ENCODE measurements at places on chromosomes 4 and X.

- H3K27me3 ChIP-seq, result no peaks in the 10 kb centered on the region
- no peaks in the 10 kb centered on the region for H3K4me1 ChIP-seq
- no peak overlapping the region for H3K4me3 ChIP-seq
- no peak for DNase-seq
- no peak overlapping the region for H3K27ac ChIP-seq
Observed at GRCh38 chrX:20300822-20301221, 34.1 kb upstream of the RPS6KA3 start.

DNA sequence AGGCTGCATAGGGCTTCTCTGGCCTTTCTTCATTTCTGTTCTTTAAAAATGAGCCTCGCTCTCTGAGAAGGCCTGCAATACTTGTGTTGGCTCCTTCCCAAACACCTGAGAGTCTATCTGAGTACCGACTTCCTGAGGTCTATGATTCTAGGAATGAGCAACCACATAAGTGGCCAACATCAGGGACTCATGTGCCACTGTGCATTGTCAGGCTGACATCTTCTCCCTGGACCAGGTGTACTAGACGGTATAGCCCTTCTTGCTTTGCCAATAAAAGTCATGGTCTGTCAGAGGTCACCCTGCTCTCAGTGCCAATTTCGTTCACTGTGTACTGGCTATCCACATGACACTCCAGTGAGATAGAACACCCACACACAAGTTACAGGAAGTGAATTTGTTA, 67.4 kb upstream of the EPHA5 start:
- no peak for DNase-seq
- no peak overlapping the region for H3K27ac ChIP-seq
- H3K4me1 ChIP-seq, result no peaks in the 10 kb centered on the region
- no peaks in the 10 kb centered on the region for H3K27me3 ChIP-seq

- H3K4me1 ChIP-seq, result no peaks in the 10 kb centered on the region
- no peak for DNase-seq
- no peak overlapping the region for H3K4me3 ChIP-seq
- no peaks in the 10 kb centered on the region for H3K36me3 ChIP-seq
- H3K27ac ChIP-seq, result no peak overlapping the region
- H3K27me3 ChIP-seq, result no peaks in the 10 kb centered on the region
Observed at GRCh38 chr4:139282065-139282720, 2.2 kb upstream of the MGARP start.

DNA sequence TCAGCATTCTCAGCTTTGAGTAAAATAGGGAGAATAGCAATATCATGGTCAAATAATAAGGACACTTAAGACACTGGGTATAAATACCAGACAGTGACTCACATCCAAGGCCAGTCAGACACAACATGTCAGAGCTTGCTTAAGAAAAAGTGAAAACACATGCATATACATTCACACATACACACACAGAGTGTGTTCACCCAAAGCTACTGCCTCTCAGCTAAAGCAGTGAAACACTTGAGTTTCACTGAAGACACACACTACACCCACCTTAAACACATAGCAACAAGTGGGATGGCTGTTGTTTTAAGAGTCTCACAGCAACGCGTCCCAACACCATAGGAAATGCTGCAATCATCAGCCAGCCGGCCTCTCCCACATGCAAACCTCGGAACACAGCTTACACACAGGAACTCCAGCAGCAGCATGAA, 14.4 kb downstream of the SHROOM4 start:
- H3K4me3 ChIP-seq, result no peak overlapping the region
- H3K27me3 ChIP-seq, result no peaks in the 10 kb centered on the region
- DNase-seq, result no peak

- H3K4me1 ChIP-seq, result no peaks in the 10 kb centered on the region
- H3K36me3 ChIP-seq, result no peaks in the 10 kb centered on the region
- no peaks in the 10 kb centered on the region for H3K27me3 ChIP-seq
- no peak overlapping the region for H3K4me3 ChIP-seq
- H3K27ac ChIP-seq, result no peak overlapping the region
- no peak for DNase-seq
Observed at GRCh38 chrX:67725471-67725870, 181.7 kb downstream of the AR start.

DNA sequence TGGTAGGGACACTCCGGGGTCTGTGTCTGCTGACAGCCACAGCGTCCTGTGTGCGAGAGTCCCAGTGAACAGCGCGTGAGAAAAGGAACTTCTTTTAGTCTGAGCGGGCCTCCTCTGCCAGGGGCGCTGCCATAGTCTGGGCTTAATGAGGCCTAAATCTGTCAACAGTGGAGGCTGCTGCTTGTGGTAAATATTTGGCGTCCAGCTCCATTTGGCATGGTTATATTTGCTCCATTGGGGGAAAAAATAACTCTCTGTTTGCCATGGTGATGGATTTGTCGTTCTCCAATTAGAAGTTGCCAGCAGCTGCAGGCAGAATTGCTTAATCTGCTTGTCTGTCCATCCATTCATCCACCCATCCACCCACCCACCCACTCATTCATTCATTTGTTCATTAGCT, 71.4 kb upstream of the PSAPL1 start:
- no peak for DNase-seq
- H3K36me3 ChIP-seq, result no peaks in the 10 kb centered on the region
- no peaks in the 10 kb centered on the region for H3K27me3 ChIP-seq
- H3K27ac ChIP-seq, result no peak overlapping the region
- peaks cover 13% of the 10 kb centered on the region for H3K4me1 ChIP-seq

DNA sequence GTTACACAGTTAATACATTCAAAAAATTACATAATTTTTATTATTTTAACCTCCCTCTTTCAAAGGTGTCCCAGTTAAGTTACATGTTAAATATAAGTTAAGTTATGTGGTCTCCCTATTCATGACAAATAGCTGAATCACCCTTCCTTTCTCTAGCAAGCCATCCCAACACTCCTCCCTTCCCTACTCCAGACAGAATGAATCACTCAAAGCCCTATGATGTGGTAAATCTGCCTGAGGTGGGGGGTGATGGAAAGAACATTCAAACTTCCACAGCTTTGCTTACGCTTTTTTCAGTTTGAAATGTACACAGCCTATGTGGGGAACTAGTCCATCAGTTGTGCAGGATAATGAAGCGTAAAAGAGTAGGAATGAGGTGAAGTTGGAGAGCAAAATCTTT, 90.2 kb downstream of the CXCL13 start:
- DNase-seq, result no peak
- H3K4me3 ChIP-seq, result no peak overlapping the region
- H3K36me3 ChIP-seq, result no peaks in the 10 kb centered on the region
- no peaks in the 10 kb centered on the region for H3K27me3 ChIP-seq

DNA sequence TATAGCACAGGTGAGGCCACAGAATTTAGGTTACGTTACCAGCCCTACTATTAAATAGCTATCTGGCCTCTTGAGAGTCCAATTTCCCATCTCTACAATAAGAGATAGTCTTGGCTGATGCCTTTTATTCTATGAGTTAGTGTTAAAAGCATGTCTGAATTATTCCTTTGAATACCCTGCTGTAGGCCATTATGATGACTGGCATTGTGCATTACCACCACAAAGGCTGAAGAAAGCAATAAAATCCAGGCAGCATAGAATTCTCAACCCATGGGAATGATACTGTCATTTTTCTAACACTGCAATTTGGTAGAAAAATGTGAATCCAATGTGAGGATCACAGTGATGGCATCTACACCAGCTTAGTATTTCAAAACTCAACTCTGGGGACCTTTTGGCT, 51.4 kb downstream of the OTC start:
- H3K36me3 ChIP-seq, result no peaks in the 10 kb centered on the region
- no peaks in the 10 kb centered on the region for H3K4me1 ChIP-seq
- H3K27ac ChIP-seq, result no peak overlapping the region
- H3K27me3 ChIP-seq, result no peaks in the 10 kb centered on the region
- no peak overlapping the region for H3K4me3 ChIP-seq
- DNase-seq, result no peak

GRCh38 chr4:188246488-188246887, 107.2 kb downstream of the TRIML1 start:
- no peaks in the 10 kb centered on the region for H3K36me3 ChIP-seq
- no peak for DNase-seq
- no peak overlapping the region for H3K4me3 ChIP-seq
- H3K27ac ChIP-seq, result no peak overlapping the region
- H3K27me3 ChIP-seq, result no peaks in the 10 kb centered on the region
- no peaks in the 10 kb centered on the region for H3K4me1 ChIP-seq

DNA sequence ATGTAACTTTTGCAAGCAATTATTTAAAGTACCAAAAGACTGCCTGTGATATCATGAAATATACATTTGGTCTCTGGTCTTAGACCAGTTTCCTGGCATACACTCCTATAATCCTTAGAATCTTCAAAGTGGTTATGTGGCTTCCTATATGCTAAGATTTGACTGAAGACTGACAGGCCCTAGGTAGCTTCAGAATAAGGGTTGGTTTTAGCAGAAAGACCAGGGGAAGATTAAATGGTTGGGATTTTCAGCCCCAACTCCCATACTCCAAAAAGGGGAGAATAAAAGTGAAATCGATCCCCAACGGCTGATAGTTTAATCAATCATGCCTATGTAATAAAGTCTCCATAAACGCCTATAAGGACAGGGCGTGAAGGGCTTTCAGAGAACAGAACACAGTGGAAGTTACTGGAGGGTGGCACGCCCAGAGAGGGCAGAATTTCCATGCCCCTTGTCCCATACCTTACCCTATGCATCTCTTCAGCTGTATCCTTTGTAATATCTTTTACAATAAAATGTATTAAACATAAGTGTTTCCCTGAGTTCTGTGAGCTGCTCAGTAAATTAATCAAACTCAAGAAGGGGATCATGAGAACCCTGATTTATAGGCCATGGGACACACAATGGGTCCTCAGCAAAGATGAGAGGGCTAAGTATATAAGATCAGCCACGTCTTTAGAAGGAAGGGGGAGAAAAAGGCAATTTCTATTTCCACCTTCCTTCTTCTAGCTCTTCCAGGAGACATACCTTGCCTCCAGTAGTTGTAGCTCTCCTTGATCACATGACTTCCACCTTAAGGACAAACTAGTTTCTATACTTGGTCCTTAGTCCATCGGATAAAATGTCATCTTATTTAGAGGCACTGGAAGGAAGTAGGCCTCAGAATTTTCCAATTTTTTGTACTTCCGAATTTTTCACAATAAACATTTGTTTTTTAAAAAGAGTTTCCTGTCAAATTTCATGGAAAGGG, 26.8 kb downstream of the ANKRD17 start:
- DNase-seq, result no peak
- H3K4me1 ChIP-seq, result peaks cover 4% of the 10 kb centered on the region
- H3K27me3 ChIP-seq, result no peaks in the 10 kb centered on the region
- no peak overlapping the region for H3K27ac ChIP-seq
- H3K4me3 ChIP-seq, result no peak overlapping the region

DNA sequence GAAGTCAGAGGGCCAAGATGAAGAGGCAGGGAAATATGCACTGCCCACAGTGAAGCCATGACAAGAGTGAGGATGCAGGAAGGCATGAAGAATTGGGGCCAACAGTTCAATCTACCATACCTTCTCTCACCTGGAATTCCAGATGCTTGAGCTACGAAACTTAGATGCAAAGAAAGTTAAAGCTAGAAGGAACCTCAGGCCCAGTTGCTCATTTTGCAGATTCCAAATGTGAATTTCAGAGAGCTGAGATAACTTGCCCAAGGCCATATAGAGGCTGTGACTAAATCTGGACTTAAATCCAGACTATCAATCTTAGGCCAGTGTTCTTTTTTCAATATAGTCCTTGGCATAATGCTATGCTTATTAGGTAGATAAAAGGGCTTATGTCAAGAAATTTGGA, 92.7 kb downstream of the SRPX start:
- no peak overlapping the region for H3K27ac ChIP-seq
- no peaks in the 10 kb centered on the region for H3K4me1 ChIP-seq
- H3K27me3 ChIP-seq, result no peaks in the 10 kb centered on the region

GRCh38 chr4:138192113-138192512, 50.0 kb downstream of the SLC7A11 start:
- H3K4me3 ChIP-seq, result no peak overlapping the region
- H3K4me1 ChIP-seq, result no peaks in the 10 kb centered on the region
- no peak for DNase-seq
- H3K27ac ChIP-seq, result no peak overlapping the region
- no peaks in the 10 kb centered on the region for H3K27me3 ChIP-seq
- H3K36me3 ChIP-seq, result no peaks in the 10 kb centered on the region

GRCh38 chr4:76569225-76569624, 134.2 kb downstream of the SHROOM3 start:
- no peak for DNase-seq
- no peaks in the 10 kb centered on the region for H3K36me3 ChIP-seq
- no peaks in the 10 kb centered on the region for H3K27me3 ChIP-seq
- H3K27ac ChIP-seq, result no peak overlapping the region

GRCh38 chr4:5134620-5135019, 83.3 kb downstream of the STK32B start:
- H3K36me3 ChIP-seq, result no peaks in the 10 kb centered on the region
- H3K27ac ChIP-seq, result no peak overlapping the region
- no peaks in the 10 kb centered on the region for H3K27me3 ChIP-seq

DNA sequence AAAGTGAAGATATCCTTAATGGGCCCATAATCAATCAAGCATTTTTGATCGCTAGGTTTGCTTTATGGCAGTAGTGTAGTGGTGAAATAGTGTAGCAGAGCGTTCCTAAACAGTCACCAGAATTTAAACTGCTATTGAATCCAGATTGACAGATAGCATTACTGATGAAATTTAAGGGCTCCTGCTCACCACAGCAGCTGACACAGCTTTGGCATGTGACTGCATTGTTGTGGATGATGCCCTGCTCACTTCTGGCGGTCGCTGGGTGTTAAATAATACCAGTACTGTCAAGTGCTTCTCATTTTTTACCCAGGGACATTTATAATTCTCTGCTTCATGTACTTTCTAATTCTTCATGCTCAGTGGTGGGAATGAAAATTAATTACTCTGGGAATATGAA, 102.0 kb upstream of the ARHGAP24 start:
- DNase-seq, result no peak
- H3K4me1 ChIP-seq, result no peaks in the 10 kb centered on the region

DNA sequence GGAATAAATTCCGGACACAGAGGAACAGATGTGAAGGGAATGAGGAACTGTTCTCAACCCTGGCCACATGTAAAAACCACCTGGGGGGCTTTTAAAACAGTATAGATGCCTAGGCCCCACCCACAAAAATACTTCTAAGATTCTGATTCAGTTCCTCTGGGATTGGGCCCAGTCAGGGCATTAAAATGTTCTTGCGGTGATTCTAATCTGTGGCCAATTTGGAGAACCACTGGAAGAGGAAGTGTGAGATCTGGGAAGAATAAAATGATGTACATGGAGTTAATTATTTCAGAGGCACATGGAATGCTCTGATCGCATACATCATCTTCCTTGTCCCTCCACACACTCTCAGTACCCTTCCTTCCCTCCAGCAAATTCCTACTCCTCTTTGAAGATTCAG, 192.2 kb downstream of the APBB2 start:
- H3K36me3 ChIP-seq, result no peaks in the 10 kb centered on the region
- no peaks in the 10 kb centered on the region for H3K27me3 ChIP-seq
- H3K27ac ChIP-seq, result no peak overlapping the region
- no peaks in the 10 kb centered on the region for H3K4me1 ChIP-seq
- no peak for DNase-seq
- no peak overlapping the region for H3K4me3 ChIP-seq

- no peak for DNase-seq
- H3K4me1 ChIP-seq, result no peaks in the 10 kb centered on the region
- no peaks in the 10 kb centered on the region for H3K36me3 ChIP-seq
Observed at GRCh38 chr4:82921795-82922194, 21.3 kb downstream of the THAP9 start.

- DNase-seq, result no peak
- peak overlapping the region; percentile 41 for H3K27ac ChIP-seq
- H3K27me3 ChIP-seq, result no peaks in the 10 kb centered on the region
- no peaks in the 10 kb centered on the region for H3K36me3 ChIP-seq
- H3K4me3 ChIP-seq, result no peak overlapping the region
- H3K4me1 ChIP-seq, result peaks cover 4% of the 10 kb centered on the region
Observed at GRCh38 chrX:110180928-110181310, 137.0 kb downstream of the AMMECR1 start.

GRCh38 chr4:99403380-99404184, 31.6 kb downstream of the ADH7 start:
- peak overlapping the region; percentile 95 for H3K27ac ChIP-seq
- H3K27me3 ChIP-seq, result no peaks in the 10 kb centered on the region
- no peak for DNase-seq
- no peaks in the 10 kb centered on the region for H3K36me3 ChIP-seq
